ENCODE measurements at places on chromosomes 6 and 20.

DNA sequence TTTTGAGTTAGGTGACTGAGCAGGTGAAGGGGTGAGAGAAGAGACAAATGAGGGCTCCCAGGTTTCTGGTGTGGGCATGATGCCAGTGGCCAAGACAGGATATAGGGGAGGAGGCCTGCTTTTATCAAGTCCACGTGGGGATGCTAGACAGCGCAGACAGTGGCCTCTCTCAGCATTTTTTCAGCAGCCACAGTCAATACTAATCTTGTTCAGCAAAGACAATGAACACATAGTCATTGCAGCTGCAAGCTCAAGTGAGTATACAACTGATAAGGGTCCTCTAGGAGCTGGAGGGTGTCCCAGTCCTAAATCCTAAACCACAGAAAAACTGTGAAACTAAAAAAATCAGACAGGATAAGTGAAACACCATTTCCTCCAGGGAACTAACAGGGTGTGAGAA, 48.6 kb downstream of the UQCC1 start:
- no peak for DNase-seq

GRCh38 chr20:50584687-50585086, 74.5 kb downstream of the PTPN1 start:
- no peak for DNase-seq

- no peak for DNase-seq
Observed at GRCh38 chr6:75997696-75998095, 74.8 kb downstream of the IMPG1 start.

GRCh38 chr6:9437836-9438235, 977.0 kb downstream of the TFAP2A start:
- no peak for DNase-seq

- DNase-seq: no peak
Observed at GRCh38 chr6:125810445-125810844, 19.7 kb downstream of the NCOA7 start.
